ENCODE measurements at places on chromosomes 1 and 21.
A peak's percentile ranks its signal among the peaks of the same experiment; 100 is the strongest.

DNA sequence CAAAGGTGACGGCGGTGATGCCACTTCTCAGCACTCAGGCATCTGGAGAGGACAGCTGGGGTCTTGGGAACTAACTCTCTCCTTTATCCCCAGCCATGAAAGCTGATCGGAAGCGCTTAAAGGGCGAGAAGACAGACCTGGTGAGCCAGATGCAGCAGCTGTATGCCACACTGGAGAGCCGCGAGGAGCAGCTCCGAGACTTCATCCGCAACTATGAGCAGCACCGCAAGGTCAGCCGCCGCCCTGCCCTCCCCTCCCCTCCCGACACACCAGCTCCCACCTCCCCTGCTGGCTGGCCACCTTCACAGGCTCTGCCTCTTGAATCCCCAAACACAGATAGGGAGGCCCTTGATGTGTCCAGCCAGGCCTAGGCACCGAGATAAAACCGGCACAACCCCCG, 118.9 kb upstream of the TMEM51 start:
- DNase-seq: no peak

GRCh38 chr21:40152476-40152875, 285.2 kb downstream of the PCP4 start:
- no peak for DNase-seq

DNA sequence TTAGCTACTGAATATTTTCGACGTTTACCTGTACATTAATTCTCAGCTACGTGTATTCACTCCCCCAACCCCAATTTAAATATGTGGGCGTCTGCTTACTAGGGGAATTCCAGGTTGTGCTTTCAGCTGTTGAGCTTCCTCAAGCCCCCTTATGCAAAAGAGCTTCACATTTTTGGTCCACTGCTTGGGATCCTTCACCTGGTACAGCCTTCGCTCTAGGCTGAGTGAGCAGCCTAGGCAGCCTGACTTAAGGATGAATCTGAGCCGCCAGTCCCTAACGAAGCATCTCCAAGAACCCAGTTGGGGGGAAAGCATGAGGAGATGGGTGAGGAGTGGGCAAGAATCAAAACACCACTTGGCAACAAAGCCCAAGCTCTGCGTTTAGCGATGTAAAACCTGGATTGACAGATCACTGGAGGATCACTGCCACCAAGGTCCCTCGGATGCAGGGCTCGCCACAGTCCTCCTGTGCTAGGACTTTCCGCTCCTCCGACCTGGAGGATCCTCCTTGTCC, 674 bp downstream of the BCL10 start:
- DNase-seq: no peak

DNA sequence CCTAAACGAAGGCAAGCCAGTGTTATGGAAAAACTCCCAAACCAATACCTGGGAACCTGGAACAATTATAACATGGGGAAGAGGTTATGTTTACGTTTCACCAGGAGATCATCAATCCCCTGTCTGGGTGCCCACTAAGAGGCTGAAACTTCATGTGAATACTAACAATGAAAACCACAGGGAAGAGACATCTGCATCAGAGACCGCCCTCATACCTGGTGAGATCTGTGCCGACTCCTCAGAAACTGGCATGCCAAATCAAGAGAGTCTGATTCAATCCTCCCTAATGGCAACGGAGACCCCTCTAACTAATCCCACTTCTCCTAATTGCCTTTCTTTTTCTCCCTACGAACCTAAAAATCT, 163.2 kb downstream of the IER5 start:
- no peak for DNase-seq

GRCh38 chr1:27940297-27940696, 5.5 kb downstream of the SMPDL3B start:
- peak; percentile 60 for DNase-seq

DNA sequence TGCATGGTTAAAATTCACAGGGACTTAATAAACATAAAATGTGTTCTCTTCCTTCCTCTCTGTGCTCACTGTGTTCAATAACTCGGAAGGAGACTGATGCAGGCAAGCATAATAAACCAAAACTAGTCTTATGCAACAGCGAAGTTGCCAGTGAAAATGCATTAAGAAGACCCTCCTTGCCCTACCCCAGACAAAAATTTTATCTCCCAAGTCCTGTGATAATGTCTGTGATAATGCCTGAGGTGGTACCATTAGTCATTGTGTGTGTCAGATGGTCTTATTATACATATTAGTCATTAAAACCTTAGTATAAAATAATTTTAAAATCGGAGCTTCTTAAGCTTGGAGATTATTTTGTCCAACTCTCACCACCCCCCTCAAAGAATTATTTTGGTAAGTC, 97.8 kb downstream of the NGF start:
- no peak for DNase-seq

GRCh38 chr1:202586018-202586821, 124.0 kb downstream of the SYT2 start:
- DNase-seq: no peak

DNA sequence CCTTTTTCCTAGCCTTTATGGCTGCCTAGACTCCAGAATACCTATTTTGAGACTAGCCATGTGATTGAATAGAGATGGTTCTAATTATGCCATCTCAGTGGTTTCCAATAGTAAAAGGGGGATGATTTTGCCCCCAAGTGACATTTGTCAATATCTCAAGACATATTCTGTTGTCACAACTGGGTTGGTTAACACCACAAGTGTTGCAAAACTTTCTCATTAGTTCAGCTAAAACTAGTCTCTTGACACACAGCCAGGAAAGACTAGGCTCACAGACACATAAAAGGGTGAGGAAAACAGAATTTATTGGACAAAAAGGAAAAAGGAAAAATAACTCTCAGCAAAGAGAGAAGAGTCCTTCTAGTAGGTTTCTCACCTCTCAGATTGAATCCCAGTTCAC, 39.9 kb upstream of the GBP5 start:
- no peak for DNase-seq

- no peak for DNase-seq
These were observed 268.6 kb upstream of the RGS18 start for GRCh38 chr1:191889623-191890003.

GRCh38 chr1:220255204-220255603, 17.0 kb downstream of the RAB3GAP2 start:
- DNase-seq: no peak

DNA sequence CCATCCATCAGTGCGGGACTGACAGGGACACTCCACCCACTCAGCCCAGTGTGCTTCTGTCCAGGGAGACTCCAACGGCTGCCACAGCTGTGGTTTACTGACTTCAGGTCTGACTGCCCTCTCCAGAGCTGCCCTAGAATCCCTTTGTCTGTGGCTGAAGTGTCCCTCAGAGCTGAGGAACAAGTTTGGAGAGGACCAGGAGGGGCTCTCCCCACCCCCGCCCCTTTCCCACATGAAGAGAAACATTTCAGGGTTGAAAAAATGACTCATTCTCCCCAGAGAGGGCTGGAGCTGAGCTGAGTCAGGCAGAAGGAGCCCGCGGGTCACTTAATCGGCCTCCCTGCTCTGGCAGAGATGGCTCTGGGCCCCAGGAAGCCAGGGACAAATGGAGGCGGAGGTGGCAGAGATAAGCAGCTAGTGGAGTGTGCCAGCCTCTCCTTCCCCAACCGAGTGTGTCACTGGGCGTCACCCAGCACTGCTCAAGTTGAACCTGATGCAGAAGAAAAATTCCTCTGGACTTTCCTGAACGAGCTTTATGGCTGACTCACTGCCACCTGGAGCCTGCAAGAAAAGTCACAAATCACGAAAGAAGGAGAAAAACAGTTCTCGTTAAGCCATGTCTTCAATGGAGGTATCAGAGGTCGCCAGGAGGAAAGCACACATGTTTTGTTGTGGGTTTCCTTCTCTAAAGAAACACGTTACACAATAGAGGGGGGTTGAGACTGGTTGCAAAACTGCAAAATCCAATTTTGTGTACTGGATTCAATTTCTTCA, 34.3 kb upstream of the ECE1 start:
- DNase-seq: peak; percentile 24

- no peak for DNase-seq
These were observed 2.6 kb upstream of the PDC start for GRCh38 chr1:186463511-186463910.

DNA sequence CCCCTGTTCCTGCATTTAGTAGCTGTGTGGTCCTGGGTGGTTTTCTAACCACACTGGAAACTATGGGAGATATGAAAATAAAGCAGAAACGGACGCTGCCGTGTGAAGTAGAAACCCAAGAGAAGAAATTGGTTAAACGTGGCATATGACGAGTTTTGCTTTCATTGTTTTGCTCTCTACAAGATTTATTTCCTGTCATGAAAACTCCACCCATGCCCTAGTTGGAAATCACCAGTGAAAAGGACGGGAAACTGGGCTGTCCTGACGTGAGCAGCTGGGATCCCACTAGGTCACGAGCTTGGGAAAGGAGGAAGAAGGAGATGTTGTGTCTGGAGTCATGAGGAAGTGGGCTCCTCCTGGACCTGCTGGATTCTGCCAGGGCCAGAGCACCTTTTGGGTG, 120.8 kb upstream of the GADD45A start:
- DNase-seq: no peak

GRCh38 chr1:39076127-39076798, 50.1 kb downstream of the NDUFS5 start:
- no peak for DNase-seq

DNA sequence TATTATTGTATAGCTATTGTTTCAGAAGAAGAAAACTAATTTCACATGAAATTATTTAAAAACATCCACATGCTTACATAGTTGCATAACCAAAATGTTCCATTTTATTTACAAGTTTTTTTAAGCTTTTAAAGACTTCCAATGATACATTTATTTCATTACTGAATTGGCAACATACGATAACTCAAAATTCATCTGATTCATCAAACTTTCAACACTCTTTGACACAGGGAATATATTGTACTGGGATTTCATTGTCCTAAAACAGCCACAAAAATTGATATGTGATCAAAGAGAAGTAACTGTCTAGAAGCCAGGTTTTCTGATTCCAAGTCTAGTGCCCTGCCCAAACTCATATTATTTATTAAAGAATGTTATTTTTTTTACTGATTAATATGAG, 131.4 kb upstream of the USP24 start:
- DNase-seq: no peak

- no peak for DNase-seq
These were observed at the start of gene MYOCOS for GRCh38 chr1:171622152-171622462. MYOCOS (plus strand) TSS chr1:171622243; CDS start chr1:171623884, 1,641 bp downstream.

DNA sequence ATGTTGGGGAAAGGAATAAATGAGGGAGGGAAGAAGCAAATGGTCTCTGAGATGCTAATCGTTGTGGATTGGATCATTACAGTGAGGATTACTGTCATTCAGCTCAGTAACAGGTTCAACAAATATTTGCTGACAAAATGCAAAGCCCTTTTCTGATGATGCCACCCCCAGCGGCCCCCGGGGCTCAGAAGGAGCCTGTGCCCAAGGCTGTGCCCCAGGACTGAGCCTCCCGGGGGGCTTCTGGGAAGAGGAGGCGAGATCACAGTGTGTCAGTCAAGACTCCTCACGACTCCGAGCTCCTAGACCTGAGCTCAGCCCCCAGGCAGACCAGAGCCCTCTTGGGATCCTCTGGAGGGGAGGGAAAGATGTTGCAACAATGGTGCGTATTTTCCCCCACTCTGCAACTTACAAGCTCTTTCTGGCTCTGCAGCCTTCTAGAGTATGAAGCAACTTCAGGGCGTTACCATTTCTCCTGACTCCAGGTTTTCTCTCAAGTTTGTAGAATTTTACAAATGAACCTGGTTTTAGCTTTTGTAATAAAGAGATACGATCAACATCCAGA, 20.8 kb downstream of the EPHA8 start:
- no peak for DNase-seq

GRCh38 chr1:73604739-73605138, 593.2 kb downstream of the LRRIQ3 start:
- DNase-seq: no peak

GRCh38 chr1:65458730-65459396, 38.4 kb downstream of the LEPR start:
- DNase-seq: no peak

- DNase-seq: no peak
These were observed 253.7 kb downstream of the HHAT start for GRCh38 chr1:210582205-210582970.

GRCh38 chr1:212545941-212546635, 62.5 kb upstream of the ATF3 start:
- no peak for DNase-seq

DNA sequence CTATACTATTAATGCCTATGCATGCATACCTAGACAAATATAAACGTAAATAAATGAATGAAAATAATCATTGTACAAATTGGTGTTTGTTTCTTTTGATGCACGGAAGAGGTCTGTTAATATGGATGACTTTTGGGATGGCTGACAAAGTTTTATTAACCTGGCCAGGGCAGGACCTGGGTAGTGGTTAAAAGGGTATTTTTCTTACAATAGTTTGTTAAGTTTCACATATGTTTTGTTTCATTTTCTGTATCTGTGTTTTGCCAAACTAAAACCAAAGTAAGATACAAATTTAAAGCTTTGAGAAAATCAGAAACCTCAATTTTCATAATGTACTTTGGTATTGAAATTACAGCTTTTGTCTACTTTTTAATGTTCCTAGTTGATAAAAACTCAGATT, 222.7 kb upstream of the OLFM3 start:
- no peak for DNase-seq

GRCh38 chr1:209720326-209720725, 15.7 kb downstream of the HSD11B1 start:
- DNase-seq: no peak
